Fibroblast of pulmonary artery (primary cell): ENCODE measurements at places on chromosomes 7 and 10.

DNA sequence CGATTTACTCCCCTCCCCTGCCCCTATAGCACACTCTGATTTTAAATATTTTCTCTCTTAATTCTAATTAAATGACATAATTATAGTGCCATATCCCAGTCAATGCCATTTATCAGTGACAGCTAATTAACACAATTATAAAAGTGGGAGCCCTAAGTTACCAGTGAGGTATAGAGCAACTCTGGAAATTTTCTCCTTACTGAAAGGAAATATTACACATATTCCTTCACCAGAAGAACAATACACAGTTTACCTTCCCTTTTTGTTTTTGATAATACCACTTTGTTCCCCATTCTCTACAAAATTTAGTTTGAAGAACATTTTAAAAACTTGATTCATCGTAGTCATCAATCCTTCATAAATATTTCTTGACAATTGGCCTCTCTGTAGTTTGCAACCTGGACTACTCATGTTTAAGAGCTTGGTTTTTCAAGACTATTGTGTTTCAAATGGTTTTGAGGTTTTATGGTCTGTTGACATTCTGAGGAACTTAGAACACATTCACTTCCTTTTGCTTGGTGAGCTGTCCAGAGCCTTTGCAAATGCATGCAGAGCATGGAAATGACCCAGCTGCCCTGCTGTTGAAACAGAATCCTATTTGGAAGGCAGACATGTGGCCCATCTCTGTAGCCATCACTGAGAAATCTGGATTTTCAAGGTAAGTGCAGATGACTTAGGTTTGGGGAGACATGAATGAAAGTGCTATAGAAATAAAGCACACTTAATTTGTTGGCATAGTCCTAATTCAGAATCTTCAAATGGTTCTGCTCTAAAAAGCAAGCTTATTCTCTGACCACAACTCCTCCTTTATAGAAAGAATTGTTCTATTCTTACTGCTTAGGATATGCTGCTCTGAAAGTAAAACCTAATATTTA, at the start of gene GPR141:
TSS of gene GPR141 (plus strand) at position 521 of the 875 bp plus-strand sequence. CDS start 56,628 bp downstream, outside the sequence.
- DNase-seq = no peak

GRCh38 chr7:78720066-78720465, 733.4 kb downstream of the MAGI2 start:
- DNase-seq = no peak

GRCh38 chr10:98351831-98352402, 63.1 kb downstream of the PYROXD2 start:
- DNase-seq = peak; percentile 11

DNA sequence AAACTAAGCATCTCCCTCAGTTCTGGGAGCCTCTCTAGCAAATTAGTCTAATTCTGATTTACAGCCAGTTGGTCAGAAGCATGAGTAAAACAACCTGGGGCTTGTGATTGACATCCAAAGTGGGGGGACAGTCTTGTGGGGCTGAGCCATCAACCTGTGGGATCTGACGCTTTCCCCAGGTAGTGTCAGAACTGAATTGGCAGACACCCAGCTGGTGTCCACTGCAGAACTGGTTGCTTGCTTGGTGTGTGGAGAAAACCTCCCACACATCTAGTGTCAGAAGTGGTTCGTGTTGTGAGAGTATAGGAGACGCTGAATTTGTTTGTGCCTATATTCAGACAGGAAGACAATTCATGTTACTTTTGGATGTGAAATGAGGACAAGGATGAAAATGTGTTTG, 92.2 kb upstream of the PDCD4 start:
- DNase-seq = no peak

DNA sequence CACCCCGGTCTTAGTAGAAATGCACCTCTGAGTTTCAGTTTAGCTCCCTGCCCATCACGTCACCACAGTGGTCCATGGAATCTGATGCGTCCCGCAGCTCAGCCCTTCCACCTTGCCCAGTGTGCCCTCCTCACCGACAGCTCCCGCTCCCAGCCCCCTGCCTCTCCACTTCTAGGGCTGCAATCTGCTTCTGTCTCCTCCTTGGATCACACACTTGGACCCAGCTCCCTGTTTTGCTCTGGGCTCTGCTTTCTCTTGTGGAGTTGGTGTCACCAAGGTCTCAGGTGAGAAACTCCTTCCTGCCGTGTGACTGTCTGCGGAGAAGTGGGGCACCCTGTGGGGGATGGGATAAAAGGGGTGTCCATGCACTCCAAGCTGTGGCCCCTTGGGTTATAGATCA, 37.9 kb downstream of the GPR26 start:
- no peak for DNase-seq

- no peak for DNase-seq
Measured at GRCh38 chr7:69723663-69724062, 125.4 kb downstream of the AUTS2 start.

GRCh38 chr7:17680943-17681351, 259.3 kb downstream of the SNX13 start:
- DNase-seq = peak; percentile 75

- no peak for DNase-seq
Measured at GRCh38 chr10:62811159-62811875, 4.8 kb downstream of the EGR2 start.

GRCh38 chr7:22823142-22823497, 471 bp upstream of the TOMM7 start:
- no peak for DNase-seq

DNA sequence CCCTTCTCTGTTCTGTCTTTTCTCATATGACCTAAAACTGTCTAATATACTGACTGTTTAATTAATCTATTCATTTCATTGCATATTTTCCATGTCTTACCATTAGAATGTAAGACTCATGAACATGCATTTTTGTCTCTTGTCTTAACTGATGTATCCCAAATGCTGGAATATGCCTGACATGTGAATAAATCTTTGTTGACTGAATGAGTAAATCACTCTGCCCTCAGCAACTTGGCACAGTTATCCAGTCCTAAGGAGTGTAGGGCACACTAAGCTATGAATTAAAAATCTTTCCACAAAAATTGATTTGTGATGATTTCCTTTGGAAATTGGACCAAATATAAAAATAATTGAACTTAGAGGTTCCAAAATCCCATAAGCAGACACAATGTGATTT, 111.3 kb downstream of the ETV1 start:
- DNase-seq = no peak

GRCh38 chr7:45390731-45391130, 183.4 kb upstream of the ADCY1 start:
- no peak for DNase-seq

- DNase-seq = no peak
Measured at GRCh38 chr10:103910442-103911012, 7.5 kb downstream of the STN1 start.

DNA sequence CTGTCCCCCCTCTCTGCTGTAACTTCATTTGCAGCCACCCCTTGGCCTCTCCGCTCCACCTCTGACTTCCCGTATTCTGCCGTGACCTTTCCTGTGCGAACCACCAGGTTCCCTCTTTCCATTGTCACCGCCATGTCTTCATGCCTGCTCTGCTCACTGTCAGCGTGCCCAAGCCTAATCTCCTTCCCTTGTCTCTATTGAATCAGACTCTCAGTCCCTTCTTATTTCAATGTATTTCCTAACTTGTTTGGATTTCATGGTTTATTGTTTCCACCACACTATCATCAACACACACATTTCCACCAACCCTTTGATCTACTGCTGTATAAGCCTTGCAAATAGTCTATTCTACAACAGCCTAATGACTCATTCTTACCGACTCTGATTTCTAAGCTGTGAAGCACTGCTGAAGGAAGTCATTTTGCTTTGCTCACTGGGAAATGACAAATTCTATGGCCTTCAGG, 30.0 kb upstream of the INHBA start:
- DNase-seq = no peak

GRCh38 chr7:49001610-49002033, 77.3 kb downstream of the CDC14C start:
- peak; percentile 0 for DNase-seq

- no peak for DNase-seq
Measured at GRCh38 chr7:88147341-88147740, 72.5 kb downstream of the SRI start.

GRCh38 chr7:22632674-22633073, 94.3 kb upstream of the IL6 start:
- DNase-seq = peak; percentile 65

DNA sequence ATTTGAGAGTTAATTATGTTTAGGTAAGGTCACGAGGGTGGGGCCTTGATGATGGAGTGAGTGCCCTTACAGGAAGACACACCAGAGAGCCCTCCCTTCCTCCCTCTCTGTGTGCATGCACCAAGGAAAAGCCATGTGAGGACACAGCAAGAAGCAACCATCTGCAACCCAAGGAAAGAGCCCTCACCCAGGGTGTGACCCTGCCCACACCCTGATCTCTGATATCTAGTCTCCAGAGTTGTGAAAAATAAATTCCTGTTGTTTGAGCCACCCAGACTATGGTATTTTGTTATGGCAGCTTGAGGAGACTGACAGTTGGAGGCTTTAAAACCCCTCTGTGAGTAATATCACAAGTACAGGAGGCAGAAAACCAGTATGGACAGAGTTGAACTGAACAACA, 15.0 kb upstream of the MCM10 start:
- no peak for DNase-seq

DNA sequence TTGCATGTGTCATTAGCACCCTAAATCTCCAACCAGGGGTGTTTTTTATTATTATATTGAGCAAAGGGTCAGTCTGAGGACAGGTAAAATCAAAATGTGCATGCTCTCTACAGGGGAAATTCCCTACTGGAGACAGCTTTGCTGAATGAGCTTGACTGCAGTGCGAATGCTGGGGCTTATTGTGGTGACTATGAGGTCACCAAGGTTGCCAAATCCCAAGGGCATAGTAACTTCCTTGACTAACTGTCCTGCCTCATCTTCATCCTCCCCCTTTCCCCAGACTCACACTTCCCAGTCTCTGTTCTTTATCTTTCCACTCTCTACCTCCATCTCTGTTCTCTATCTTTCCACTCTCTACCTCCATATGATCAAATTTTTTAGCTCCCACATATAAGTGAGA, 22.9 kb upstream of the AOC1 start:
- no peak for DNase-seq

DNA sequence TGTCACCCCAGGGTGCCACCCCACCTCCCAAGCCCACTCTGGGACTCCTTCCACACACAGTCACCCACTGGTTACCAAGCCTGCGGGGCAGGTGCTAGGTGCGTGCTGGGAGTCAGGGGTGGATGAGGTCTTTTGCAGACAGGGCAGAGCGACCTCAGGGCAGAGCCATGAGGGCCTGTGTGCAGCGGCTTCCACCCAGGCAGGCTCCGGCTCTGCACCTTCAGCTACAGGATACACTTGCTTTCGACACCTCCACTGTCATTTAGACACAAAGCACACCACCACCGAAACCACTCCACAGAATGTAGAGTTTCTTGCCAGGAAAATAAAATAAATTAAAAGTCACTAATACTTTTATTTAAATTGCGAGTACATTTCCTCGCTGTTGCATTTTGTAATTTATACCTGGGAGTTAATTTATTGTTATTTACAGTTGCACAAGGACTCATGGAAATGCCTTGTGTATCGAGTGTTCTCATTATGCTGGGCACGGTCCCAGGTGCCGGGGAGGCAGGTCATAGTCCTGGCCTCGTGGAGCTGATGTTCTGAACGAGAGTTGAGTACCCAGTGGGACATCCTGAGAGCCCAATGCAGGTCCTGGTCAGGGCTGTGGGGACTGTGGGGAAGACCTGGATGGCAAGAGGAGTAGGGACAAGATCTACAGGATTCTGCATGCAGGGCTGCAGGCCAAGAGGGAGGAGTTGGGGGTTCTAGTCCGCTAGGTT, 127.8 kb downstream of the CUX1 start:
- no peak for DNase-seq

DNA sequence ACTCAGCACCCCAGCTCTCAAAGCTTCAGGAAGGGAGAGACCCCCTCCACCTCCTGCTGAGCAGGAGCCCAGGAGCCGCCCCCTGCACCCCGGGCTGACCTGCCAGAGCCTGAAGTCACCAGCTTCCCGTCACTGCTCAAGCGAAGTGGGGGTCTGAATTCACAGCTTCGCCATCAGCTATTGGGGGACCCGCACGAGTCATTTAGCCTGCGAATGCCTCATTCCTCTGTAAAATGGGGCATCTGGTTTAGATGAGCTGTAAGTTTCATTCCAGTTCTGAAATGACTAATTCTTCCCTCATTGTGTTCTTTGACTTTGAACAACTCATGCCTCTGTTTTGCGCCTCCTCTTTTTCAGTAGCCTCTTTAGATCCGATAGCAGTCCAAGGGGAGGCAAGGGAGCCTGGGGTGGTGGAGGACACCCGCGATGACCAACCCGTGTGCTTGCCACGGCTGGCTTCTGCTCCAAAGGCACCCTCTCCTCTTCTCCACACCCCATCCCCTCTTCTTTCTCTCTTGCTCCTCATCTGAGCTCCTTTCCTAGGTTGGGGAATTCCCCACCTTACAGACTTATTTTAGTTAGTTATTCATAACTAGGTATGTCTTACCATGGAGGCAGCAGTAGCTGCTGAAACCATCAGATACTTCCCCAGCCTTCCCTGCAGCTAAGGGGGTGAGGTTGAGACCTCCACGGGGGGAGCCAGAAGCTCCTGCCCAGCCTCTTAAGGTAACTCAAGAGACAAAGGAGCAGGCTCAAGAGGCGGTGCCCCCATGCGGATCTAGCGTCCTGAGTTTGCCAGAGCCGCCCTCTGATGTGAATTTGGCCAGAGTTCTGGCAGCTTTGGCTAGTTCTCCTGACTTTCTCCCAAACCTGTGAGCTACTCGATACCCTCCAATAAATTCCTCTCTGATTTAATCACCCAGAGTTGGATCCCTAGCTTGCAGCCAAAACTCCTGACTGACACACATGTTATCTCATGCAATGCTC, 47.7 kb downstream of the RBM17 start:
- peak; percentile 58 for DNase-seq
